Stimulated activated CD4-positive, alpha-beta T cell treated with anti-CD3 and anti-CD28 coated beads, Interleukin-2, amount 100 ng/mL, for 24 hours (primary cell): ENCODE measurements at places on chromosomes 13 and 19.

DNA sequence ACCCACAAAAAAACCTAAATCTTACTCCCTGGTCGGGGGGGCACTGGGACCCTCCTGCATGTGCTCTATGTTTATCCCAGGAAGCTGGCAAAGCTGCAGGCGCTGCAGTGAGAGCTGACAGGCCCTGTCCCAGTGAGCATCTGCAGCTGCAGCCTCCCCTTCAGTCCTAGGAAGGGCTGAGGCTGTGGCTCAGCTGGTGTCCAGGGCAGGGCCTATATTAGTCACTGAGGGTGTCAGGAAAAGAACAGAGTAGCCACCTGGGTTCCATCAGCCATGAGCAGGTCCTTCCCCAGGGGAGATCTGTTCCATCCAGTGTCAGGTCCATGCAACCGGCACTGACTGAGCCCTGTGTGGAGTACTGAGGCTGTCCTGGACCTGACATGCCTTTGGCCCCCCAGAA, 120.5 kb downstream of the TNFRSF19 start:
- DNase-seq: no peak

- DNase-seq: no peak
Measured at GRCh38 chr13:84864341-84864740, 934.9 kb downstream of the SLITRK6 start.

GRCh38 chr19:55418185-55418584, 10.6 kb upstream of the UBE2S start:
- peak; percentile 63 for DNase-seq

GRCh38 chr13:71079638-71080037, 787.4 kb downstream of the DACH1 start:
- no peak for DNase-seq

DNA sequence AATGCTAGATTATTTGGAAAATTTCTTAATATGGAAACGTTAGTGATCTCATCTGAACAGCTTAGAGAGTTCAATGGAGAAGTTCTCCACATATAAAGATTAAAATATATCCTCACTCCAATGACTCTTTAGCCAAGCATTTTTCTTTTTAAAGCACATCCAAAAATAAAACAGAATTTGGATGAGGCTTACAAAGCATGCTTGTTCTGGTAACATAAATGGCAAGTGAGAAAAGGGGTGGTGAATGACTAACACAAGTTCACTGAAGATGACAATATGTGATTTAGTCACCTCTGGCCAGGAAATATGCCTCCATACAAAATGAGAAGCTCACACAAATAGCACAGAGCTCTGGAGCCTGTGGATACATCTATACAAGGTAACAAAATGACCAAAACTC, 253.0 kb downstream of the PCDH20 start:
- DNase-seq: no peak

DNA sequence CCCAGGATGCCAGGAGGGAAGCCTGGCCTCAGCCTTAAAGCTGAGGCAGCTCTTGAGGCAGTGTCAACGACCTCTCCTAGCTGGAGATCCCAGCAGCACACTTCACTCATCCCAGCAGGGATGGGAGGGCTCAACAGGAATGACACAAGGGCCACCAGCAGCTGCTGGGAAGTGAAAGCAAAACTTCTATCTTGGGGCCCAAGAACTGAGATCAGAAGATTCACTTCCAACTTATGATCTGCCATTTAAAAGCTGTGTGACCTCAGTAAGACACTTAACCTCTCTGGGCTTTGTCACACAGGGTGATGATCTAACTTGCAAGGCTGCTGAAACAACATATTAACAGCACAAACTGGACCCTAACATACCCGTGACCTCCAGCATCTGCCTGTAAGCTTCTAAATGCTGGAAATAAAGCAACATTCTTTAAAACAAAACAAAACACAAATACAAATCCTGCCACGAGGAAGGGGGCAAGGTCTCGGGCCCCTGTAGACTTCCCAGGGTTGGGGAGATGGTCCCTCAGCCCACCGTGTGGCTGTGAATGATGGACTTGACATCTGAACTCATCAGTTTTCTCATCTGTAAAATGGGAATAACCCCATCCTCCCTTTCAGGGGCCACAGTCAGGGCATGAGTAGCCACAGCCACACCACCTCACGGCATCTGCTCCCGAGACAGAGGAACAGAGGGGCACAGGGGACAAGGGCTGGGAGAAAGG, 22.7 kb downstream of the ELL start:
- DNase-seq: no peak

- no peak for DNase-seq
Measured at GRCh38 chr13:21287331-21287907, 111.0 kb downstream of the MRPL57 start.

- no peak for DNase-seq
Measured at GRCh38 chr13:97261254-97262005, 39.3 kb downstream of the MBNL2 start.

- DNase-seq: no peak
Measured at GRCh38 chr13:113216254-113217048, 7.0 kb downstream of the CUL4A start.

DNA sequence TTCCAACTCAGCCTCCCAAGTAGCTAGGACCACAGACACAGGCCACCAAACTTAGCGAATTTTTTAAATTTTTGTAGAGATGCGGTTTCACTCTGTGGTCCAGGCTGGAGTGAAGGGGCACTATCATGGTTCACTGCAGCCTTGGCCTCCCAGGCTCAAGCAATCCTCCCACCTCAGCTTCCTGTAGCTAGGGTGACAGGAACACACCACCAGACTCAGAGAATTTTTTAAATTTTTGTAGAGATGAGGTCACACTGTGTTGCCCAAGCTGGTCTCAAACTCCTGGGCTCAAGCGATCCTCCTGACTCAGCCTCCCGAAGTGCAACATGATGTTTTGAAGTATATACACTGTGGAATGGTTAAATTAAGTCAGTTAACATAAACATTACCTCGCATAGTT, 263.6 kb downstream of the OXGR1 start:
- DNase-seq: no peak

GRCh38 chr19:46112527-46112926, 12.0 kb downstream of the IGFL3 start:
- DNase-seq: no peak

DNA sequence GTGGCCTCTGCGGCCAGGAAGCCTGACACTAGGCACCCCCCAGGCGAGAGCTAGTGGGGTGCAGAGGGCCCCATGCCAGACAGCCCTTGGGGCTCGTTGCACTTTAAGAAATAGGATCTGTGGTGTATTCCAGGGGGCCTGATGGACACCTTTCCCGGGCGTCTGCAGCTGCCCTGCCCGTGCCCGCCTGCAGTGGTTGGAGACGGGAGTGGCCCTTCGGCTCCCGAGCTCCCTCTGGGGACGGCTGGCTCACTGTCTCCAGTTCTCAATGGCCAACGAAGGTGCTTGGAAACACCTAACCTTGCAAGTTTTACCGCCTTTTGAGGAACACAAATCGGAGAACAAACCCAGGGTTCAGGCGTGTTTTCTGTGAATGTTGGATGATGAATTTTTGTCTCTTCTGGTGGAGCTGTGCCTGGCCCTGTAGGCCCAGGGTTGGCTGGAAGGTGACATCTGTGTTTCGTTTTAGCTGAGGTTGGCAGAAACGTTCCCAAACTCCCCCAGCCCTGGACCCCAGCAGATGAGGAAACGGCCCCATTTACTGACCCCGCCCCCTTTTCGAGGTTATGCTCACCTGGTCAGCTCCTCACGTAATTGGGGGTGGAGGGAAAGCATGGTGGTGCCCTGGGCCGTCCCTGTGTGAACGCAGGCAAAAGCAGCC, 17.4 kb upstream of the NPAS1 start:
- no peak for DNase-seq

DNA sequence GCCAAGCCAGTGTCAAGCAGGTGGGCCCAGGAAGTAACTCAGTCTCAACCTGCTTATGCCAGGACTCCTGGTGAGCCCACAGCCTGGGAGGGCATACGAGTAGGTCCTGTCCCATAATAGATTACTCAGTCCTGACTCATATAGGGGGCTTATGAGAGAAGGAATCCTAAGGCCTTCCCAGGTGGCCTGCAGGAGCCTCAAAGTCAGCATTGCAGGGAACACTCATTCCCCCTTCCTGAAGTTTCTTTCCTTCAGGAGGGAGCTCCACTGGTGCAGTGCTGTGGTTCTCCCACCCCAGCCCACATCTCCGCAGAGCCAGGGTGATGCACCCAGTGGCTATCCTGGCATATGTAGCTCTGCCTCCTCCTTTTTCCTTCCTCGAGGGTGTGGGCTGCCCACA, 137.3 kb downstream of the ZIC5 start:
- no peak for DNase-seq

DNA sequence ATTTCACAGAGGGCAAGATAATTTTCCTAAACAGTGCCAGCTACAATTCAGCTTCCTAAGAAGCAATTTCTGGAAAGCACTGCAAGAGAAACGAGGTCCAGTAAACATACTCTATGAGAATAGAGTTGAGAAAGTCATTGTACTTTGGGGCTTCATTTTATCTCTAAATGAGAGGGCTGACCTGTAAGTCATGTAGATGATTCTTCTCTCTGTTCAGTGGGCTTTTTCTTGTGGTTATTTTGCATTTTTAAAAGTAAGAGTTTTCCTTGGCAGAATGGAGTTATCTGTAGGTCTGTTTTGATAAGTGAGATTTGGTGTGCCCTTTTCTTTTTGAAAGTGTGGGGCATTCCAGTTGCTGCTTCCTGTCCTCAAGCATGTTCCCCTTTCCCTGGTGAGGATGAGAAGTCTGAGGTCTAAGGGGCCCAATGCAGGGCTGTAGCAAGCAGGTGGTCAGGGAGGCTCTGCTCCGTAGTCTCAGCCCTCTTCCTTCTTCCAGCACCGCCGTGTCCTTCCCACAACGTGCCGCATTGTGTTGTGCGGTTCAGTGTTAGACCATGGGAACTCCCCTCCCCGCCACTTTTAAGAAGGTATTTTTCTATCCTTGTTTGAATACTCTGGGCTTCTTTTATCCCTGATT, 86.3 kb downstream of the ARHGEF7 start:
- no peak for DNase-seq

DNA sequence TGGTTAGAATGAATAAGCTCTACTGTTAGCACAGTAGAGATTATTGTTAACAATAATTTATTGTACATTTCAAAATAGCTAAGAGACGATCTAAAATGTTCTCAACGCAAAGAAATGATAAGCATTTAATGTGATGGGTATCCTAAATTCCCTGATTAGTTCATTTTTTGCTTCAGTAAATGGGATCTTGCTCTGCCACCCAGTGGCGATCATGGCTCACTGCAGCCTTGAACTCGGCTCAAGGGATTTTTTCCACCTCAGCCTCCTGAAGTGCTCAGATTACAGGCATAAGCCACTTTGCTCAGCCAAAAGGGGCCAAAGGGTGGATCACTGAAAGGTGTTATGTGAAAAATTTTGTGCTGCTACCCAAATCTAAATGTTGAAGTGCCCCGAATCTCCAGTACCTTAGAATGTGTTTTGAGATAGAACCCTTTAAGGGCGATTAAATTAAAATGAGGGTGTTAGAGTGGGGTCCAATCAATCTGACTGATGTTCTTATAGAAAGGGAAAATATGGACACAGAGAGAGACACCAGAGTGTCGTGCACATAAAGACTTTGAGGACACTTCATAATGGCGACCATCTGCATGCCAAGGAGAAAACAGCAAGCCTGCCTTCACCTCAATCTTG, 31.5 kb upstream of the ZNF766 start:
- DNase-seq: peak; percentile 55

GRCh38 chr13:69579351-69579750, 528.3 kb upstream of the ATXN8OS start:
- DNase-seq: no peak

DNA sequence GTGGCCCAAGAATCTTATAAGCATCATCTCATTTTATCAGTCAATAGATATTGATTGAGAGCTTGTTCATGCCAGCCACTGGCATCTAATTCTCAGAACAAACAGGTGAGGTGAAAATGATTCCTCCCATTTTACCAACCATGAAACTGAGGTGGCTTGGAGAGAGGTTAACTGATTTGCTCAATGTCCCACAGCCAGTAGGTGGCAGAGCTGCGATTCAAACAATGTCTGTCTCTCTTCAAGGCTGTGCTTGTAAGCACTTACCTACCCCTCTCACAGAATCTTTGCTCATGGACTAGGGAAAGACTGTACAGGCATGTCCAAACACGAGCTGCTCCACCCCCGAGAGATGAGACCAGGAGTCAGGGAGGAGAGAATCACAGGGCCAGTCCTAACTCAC, 21.5 kb upstream of the GSX1 start:
- DNase-seq: peak; percentile 32

- peak; percentile 36 for DNase-seq
Measured at GRCh38 chr19:2014731-2015607, 545 bp downstream of the BTBD2 start.
